ENCODE measurements at places on chromosomes 3 and 15.

GRCh38 chr3:189096092-189096491, 75.7 kb upstream of the TPRG1 start:
- DNase-seq: no peak

- DNase-seq: no peak
These were observed 431 bp upstream of the YEATS2 start for GRCh38 chr3:183697123-183697609.

- no peak for DNase-seq
These were observed 50.7 kb downstream of the SETD5 start for GRCh38 chr3:9448071-9448470.

GRCh38 chr15:67884514-67885174, 44.8 kb upstream of the RNU6-1 start:
- no peak for DNase-seq

DNA sequence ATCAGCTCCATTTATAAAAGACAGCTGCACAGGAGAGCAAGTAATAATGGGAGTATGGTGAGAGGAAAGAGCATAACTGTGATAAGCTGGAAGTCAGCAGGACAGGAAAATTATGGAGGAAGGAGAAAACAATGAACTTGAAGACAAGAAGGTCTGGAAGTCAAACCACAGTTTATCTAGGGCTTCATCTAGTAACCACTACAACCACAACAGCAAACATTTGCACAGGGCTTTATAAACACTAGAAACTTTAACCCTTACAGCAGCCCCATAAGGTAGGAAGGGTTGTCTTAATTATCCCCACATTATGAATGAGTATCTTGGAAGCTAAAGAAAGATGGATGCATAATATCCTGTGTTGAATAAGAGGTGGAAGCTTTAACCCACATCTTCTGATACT, 820.8 kb downstream of the IGSF11 start:
- DNase-seq: no peak

DNA sequence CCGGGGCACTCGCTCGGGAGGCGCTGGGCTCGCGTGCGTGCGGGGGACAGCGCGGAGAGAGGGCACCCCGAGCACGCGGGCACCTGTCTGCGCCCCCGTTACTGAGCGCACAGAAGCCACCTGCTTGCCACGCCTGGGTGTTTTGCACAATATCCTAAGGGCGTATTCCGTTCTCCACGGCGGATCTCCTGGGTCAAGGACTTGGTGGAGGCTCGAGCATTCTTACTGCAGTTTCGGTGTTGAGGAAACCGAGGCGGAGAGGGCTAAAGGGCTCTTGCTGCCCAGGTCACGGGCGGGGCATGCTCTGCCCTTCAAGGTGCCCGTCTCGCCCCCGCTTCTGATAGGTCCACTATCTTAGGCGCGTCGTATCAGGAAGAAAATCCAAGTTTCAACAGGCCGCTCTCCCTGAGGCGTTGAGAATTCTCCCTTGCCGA, 526 bp downstream of the GPD1L start:
- DNase-seq: no peak

DNA sequence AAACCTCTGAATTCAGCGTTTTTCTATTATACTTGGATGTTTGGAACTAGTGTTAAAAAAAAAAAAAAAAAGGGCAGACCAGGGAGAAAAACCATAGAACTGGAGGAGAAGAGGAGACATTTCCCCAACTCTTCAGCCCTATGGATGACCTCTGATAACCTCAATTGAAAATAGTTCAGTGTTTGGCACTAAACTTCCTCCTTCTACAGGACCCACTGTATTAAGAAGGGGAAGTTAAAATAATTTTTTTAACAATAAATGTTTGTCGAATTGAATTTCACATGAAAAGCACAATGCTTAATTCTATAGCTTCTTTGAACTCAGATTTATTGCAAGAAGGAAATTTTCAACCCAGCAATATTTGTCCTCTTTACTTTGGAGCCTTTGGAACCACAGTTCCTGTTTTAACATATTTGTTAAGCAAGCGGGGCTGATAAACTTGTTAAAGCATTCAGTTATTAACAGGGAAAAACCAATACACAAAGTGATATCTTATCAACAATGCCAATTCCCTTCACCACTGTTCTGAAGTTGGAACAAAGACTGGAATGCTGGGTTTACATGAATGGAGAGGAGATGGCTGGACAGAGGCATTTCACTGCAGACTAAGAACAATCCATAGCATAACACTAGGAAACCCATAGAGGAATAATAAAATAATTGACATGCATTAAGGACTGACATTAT, 3.1 kb upstream of the A4GNT start:
- DNase-seq: no peak

- no peak for DNase-seq
These were observed 6.0 kb downstream of the USF3 start for GRCh38 chr3:113690482-113690881.

- DNase-seq: no peak
These were observed 58.8 kb downstream of the KIF9 start for GRCh38 chr3:47223755-47224154.

DNA sequence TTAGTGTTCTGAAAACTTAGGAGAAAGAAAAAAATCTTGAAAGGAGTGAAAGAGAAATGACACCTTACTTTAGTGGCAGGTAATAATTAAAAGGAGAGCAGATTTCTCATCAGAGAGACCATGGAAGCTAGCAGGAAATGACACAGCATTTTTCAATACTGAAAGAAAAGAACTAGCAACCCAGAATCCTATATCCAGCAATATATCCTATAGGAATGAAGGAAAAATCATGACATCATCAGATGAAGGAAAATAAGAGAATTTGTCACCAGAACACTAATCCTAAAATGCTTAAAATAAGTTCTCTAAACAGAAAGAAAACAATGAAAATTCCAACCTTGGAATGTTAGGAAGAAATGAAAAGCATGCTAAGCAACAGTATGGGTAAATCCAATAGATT, 39.8 kb upstream of the MDFIC2 start:
- no peak for DNase-seq

- DNase-seq: no peak
These were observed 7.5 kb upstream of the TMEM40 start for GRCh38 chr3:12766541-12766940.

- DNase-seq: no peak
These were observed 6.4 kb upstream of the MINAR1 start for GRCh38 chr15:79425591-79426295.

DNA sequence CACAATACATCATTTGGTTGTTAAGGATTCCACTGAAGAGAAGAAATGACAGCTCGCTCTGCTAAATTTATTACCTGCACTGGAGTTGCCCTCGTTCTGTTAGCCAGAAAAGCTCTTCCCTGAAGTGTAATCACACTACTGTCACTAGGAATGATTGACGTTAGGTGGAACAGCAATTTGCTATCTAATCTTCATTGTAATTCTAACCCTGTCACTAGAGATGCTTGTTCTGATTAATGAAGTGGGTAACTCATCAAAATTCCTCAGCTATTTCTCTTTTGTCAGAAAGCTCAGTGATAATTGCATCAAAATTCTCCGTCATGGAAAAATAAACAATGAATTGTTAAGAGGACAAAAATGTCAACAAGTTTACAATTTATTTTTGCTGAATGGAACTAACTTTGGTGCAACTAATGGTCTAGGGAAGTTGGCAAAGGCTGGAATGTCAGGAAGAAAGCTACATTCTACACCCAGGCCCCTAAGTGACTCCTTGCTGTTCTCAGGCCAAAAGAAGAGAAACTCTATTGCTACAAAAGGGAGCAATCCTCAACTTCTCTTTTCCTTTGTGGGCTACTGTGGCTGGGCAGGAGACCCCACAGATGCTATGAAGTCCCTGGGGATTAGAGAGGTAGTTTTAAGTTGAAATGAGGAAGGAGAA, 34.1 kb downstream of the CCDC191 start:
- no peak for DNase-seq

DNA sequence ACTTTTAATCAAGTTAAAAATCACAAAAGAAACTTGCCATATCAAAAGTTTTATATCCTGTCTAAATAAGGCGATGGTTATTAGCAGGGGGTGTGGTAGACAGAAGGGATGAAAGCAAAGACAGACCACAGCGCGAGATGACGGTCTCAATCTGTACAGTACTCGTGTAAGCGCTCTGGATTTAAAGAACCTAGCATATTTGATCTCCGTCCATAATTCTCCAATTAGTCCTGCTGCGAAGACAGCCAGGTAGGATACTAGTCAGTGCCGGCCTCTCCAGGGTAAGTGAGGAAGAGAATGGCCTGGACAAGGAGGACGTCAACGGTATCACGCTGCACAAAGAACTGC, 701 bp downstream of the SGO1 start:
- DNase-seq: no peak

DNA sequence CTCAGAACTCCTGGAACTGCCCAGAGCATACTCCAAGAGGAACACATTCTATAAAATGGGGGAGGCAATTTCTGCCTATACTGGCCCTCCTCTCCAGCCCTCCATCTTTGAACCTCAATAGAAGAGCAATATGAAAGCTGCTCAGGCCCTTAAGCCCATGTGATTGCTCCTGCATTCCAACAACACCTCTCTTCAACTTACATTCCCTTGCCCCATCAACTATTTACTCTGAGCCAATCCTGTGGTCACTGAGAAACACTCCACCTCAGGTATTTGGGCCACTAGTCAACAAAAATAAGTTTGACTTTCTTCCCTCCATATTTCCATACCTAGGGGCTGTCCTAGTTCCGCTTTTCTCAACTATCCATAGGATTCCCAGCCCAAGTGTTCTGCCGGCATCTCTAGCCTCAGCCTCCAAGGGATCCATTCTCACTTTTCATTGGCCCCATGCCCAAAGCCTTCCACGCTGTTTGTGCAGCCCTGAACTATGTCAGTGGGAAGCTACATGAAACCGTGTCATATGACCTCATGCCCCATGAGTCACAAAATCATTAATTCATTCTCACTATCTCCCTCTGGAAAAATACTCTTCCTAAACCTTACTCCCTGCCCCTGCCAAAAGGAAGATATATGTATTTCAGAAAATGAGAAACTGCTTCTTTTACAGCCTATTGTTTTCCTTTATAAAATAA, 61.6 kb downstream of the GJD2 start:
- DNase-seq: no peak

DNA sequence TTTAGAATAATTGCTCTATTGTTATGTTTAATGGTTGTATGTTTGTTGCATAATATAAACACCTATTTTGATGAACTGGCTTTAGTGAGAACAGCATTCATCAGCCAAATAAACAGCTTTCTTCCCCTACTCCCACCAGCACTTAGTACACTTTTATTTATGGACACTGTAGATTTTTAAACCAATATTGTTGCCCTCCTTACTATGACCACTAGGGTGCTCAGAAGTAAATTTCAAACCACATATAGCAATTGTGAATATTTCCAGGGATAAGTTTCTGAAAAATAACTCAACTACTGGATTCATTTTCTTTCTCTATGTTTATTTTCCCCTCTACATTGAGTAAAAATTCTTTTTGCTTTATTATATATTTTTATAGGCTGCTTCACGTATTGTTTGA, 84.7 kb upstream of the PTX3 start:
- DNase-seq: no peak

DNA sequence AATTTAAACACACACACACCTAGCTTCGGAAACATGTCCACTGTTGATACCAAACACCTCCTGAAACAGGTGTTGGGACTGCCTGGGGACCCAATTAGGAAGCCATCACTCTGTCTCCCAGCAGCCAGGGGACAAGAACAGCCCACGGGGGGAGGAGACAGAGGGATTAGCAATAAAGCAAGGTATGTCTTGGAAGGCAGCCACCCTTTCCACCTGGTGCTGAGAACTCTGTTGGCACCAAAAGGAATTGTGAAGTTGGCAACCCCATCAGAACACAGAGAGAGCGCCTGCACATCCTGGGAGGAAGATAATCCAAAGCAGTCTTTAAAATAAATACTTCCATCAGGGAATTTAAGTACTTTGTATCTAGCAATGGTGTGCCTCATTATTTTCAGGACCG, 111.0 kb downstream of the ADAMTS17 start:
- DNase-seq: peak; percentile 18
